ENCODE measurements at places on chromosomes 4 and X.

DNA sequence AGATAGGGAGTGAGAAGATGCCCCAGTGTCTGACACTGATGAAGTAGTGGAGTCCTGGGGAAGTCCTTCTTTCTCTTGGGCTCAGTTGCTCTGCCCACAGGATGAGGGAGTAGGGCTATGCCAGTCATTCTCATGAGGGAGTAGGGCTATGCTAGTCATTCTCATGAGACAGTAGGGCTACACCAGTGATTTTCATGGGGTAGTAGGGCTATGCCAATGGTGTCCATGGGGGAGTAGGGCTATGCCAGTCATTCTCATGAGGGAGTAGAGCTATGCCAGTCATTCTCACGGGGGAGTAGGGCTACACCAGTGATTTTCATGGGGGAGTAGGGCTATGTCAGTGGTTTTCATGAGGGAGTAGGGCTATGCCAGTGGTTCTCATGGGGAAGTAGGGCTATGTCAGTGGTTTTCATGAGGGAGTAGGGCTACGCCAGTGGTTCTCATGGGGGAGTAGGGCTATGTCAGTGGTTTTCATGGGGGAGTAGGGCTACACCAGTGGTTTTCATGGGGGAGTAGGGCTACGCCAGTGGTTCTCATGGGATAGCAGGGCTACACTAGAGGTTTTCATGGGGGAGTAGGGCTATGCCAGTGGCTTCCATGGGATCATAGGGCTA, 43.3 kb upstream of the SOD3 start:
- no peak for DNase-seq

- no peak for DNase-seq
These were observed 75.7 kb downstream of the CPEB2 start for GRCh38 chr4:15077969-15078368.

DNA sequence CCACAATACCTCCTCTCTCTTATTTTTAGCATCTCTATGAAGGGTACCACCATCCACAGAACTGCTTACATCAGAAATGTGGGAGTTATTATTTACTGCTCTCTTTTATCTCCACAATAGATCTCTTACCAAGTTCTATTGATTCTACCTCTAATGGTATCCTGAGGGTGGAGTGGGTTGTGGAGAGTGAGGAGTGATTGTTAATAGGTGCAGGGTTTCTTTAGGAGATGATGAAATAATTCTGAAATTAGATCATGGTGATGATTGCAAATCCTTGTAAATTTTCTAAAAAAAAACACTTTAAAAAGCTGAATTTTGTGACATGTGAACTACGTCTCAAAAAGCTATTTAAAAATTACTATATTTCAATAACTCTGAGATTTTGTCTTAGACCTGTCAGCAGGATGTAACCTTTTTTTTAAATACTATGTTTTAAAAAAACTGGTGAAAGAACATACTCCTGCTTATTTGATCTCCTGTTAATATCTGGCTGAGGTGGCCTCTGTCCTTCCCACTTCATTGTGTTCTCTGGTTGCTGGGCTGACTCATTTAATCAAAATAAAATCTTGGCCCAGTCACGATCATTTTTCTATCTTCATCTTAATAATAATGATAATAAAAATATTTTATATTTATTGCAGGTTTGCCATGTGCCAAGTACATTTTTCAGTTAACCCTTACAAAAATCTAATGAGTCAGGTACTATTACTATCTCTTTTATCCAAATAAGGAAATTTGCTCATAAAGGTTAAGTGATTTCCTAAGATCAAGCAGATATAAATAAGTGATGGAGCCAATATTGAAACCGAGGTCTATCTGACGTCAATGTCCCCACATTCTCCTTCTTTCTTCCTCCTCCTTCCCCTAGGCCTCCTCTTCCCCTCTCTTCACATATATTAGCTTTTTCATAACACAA, 73.5 kb downstream of the GLUD2 start:
- no peak for DNase-seq

DNA sequence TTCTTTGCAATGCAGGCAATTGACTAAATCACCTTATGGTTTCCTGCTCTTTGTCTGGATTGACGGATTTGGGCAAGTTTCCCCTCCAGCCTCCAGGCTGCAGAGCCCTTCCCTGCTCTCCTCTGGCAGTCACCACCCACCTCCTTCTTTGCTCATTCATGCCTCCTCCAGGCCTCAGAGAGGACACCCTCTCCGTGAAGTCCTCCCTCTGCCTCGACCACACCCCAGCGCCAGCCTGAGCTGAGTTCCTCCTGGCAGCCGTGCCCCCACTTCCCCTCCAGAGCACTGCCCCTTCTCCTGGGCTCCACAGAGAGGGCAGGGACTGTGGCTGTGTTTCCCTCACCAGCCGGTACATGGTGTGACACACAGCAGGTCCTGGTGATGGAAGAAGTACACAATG, 53.7 kb downstream of the DCTD start:
- no peak for DNase-seq

GRCh38 chrX:107567370-107567769, 60.9 kb upstream of the PRPS1 start:
- no peak for DNase-seq

DNA sequence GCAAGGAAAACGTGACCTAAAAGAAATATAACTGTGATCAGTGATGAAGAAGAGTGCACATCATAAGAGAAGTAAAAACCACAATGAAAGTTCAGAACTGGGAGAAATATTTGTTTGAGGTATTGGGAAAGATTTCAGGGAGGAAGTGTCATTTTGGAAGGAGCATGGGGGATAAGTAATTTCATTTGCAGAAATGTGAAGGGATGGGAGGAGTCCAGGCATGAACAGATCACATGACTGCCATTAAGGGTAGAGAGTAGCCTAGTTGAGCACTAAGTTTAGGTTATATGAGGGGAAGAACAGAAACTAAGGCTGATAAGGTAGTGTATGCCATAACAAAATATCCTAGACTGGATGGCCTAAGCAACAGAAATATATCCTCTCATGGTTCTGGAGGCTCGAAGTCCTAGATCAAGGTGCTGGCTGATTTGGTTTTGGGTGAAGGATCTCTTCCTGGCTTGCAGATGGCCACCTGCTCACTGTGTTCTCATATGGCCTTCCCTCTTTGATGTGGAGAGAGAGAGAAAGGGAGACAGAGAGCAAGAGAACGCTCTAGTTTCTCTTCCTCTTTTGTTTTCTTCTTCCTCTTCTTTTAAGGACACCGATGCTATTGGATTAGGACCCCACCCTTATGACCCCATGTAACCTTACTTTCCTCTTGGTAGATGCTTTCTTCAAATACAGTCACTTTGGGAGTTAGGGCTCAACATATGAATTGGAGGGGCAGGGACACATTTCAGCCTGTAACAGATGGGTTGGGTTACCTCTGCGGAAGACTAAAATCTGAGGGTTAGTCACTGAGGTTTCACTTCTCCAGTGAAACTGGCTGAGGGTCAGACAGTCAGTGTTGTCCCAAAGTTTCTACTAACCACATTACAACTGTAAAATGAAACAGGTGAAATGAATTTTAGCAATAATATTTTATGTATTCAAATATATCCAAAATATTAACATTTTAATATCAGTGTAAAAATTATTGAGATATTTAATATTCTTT, 77.9 kb downstream of the EGF start:
- DNase-seq, result no peak

GRCh38 chrX:56783450-56783831, 54.4 kb downstream of the NBDY start:
- peak; percentile 60 for DNase-seq

GRCh38 chr4:14693728-14694127, 308.6 kb upstream of the CPEB2 start:
- DNase-seq, result no peak

DNA sequence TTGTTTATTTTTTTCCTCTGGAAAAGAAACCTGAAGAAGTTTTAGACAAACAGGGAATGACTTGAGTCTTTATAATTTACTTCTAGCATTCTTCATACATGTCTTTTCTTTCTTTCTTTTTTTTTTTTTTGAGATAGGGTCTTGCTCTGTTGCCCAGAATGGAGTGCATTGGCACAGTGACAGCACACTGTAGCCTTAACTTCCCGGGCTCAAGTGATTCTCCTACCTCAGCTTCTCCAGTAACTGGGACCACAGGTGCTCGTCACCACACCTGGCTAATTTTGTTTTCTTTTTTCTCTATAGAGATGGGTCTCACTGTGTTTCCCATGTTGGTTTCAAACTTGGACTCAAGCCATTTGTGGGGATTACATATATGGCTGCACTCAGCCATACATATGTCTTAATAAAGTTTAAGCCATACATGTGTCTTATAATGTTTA, 71.8 kb downstream of the RAPGEF2 start:
- no peak for DNase-seq

GRCh38 chrX:30307466-30307865, 1.7 kb downstream of the NR0B1 start:
- no peak for DNase-seq

DNA sequence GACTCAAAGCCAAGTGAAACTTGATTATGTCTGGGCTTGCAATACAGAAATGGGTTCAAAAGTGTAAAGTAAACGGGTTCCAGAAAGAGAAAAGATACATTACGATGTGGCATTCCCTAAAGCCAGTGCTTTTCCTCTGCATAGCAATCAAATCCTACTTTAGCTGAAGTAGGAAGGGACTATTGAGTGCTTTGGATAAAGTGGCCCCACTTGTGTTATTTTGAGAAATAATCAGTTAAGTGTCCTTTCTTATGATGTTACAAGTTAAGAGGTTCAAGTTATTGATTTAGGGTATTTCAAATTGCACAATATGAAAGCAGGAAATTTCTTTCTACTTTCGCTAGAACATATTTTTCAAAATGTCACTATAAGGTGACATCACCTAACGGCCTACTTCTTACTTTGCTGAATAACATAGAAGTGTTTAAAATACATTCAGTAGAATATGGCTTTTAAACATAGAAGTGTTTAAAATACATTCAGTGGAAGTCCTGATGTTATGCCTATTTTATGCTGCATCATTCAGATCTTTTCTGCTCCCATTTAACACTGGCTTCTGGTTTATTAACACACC, 235.2 kb downstream of the DTHD1 start:
- DNase-seq, result no peak

Measured in SK-N-DZ (cell line).